Uterine smooth muscle cell (primary cell): ENCODE measurements at places on chromosomes 7 and 10. TPM values are rescaled to one million over a fixed set of nuclear protein-coding genes. Genes with fewer than 3 reads are reported as not detected.

Gene ASL
- 50.4 and 56.8 TPM in 2 replicates for total RNA-seq

Gene GPR85
- total RNA-seq: 8.6 TPM in 2 replicates

Gene TAS2R4
- 0.55 and 1.1 TPM in 2 replicates for total RNA-seq

Gene CFAP46
- total RNA-seq: 0.87 and 1.1 TPM in 2 replicates

Gene AKR1C2
- 20.4 and 34.5 TPM in 2 replicates for total RNA-seq

Gene OR2AE1
- 0.11 and 0.12 TPM in 2 replicates for total RNA-seq

Gene PRSS1
- not detected in 2 replicates for total RNA-seq

Gene GDF2
- not detected in 2 replicates for total RNA-seq

Gene OR13A1
- total RNA-seq: not detected in 2 replicates

Gene EFCAB10
- total RNA-seq: not detected in 2 replicates

Gene SHH
- not detected in 2 replicates for total RNA-seq

Gene PODXL
- 3.2 and 8.6 TPM in 2 replicates for total RNA-seq

Gene CPED1
- 117 and 158 TPM in 2 replicates for total RNA-seq

Gene PKD2L1
- under 0.01 TPM in 1 of 2 replicates, not detected in the other for total RNA-seq

Gene OR6B1
- under 0.01 TPM in 1 of 2 replicates, not detected in the other for total RNA-seq

Gene INA
- 0.50 and 1.3 TPM in 2 replicates for total RNA-seq

Gene ABCB1
- 0.50 and 1.3 TPM in 2 replicates for total RNA-seq

Gene FAM53B
- 13.7 and 14.6 TPM in 2 replicates for total RNA-seq

Gene KLHL7
- 40.5 and 41.6 TPM in 2 replicates for total RNA-seq

Gene PNLIPRP2
- not detected in 2 replicates for total RNA-seq

Gene DRGX
- total RNA-seq: not detected in 2 replicates

Gene ELN
- total RNA-seq: 0.89 and 2.6 TPM in 2 replicates

Gene BNIP3
- 200 and 232 TPM in 2 replicates for total RNA-seq

Gene GATA3
- total RNA-seq: not detected in 2 replicates

Gene ASZ1
- not detected in 2 replicates for total RNA-seq

Gene TMEM229A
- total RNA-seq: not detected in 2 replicates

Gene IDI2
- total RNA-seq: not detected in 2 replicates

Gene ARHGAP22
- 85.7 and 130 TPM in 2 replicates for total RNA-seq

Gene PAX2
- total RNA-seq: under 0.01 TPM in 1 of 2 replicates, not detected in the other

Gene CAMK1D
- 5.6 and 8.0 TPM in 2 replicates for total RNA-seq

Gene GTPBP4
- 37.2 and 61.9 TPM in 2 replicates for total RNA-seq

Gene CHRM2
- 2.2 and 3.1 TPM in 2 replicates for total RNA-seq
